ENCODE measurements at places on chromosomes 7 and 10.

DNA sequence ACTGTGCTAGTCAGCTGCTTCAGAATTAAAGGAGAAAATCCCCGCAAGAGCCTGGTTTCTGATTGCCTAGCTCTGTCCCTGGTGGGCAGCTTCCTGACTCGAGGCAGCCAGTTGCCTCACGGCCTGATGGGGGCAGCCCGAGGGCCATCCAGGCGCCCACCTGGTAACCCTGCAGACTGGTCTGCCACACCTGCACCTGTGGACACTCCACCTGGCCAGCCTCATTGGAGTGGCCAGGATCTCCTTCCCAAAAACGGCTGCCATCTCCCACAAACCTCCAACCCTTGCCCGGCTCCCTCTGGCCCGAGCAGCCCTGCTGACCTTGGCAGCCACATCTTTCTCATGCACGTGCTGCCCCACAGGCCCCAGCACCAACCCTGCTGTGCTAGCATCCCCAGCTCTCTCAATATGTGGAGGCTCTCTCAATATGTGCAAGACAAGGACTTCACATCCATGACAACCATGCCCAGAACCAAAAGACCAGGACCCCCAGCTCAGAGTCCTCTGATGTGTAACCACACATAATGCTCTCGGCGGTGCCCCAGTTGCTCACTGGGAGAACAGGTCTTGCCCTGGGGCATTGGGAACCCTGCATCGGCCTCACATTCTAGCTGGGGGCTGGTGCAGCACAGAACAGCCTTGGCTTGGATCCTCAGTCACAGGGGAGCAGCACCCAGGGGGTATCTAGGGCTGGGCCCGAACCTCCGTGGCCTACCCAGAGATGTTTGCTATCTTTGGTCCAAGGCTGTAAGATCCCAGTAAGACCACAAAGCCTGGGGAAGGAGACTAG is 14.6 kb downstream of the DRGX start:
- DNase-seq: no peak

GRCh38 chr10:15485027-15485426 is 113.9 kb upstream of the FAM171A1 start:
- DNase-seq: no peak

DNA sequence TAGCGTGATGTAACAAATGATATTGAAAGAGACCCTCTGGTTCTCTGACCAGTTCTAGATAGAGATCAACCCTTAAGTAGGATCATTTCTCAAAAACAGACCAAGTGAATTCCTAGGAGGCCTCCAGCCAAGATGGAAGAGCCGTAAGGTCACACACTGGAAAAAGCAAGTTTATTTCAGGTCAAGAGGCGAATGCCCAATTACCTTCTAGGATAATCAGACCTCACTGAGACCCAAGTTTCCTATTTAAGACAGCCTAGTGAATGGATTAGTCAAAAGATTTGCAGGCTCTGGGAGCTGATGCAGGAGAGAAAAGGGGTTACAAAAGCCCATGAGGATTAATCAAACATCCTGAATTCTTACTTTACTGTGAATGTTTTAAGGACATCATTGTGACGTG is 486.1 kb upstream of the NRP1 start:
- DNase-seq: no peak

- no peak for DNase-seq
Observed at GRCh38 chr10:122014652-122015248, 25.8 kb downstream of the TACC2 start.

DNA sequence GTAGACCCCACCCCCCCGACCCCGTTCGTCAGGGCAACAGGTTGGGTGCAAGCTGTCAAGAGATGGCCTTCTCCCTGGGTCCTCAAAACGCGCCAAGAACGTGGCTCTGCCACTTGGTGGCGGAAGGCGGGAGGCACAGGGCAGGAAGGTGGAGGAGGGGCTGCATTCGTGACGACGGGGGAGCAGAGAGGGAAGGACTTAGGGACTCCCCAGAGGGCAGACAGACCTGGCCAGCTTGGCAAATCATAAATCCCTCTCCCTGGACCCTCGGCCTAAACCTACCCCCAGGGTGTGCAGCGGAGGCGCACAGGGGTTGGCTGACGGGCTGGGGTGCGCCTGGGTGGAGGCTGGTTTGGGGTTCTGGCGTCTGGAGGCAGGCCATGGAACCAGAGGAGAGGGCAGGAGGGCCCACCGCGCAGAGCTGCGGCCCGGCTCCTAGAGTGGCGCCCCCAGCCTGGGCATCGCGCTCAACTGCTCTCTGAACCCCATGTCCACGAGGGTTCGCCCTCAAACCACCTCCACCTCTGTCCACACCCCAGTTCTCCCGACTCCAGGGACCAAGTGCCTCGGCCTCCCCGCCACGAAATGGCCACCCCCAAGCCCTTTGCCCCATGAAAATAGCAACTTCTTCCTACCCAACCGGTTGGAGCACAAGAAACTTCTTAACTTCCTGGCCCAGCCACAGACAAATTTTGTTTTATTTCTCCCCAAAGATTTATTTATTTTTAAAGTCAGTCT is 10.8 kb upstream of the GATA3 start:
- DNase-seq: peak; percentile 89

- DNase-seq: no peak
Observed at GRCh38 chr7:147492606-147493005, 1098.0 kb upstream of the C7orf33 start.

DNA sequence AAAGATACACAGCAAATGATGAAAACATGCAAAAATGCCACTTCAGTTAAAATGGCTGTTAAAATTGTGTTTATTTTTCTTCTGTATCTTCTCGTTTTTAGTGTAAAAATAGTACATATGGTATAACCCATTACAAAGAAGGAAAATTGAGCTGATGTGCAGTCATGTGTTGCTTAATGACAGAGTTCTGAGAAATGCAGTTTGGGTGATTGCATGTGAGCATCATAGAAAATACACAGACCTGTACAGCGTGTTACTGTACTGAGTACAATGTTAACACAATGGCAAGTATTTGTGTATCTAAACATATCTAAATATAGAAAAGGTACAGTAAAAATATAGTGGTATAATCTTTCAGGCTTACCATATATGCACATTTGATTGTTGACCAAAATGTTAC is 7.3 kb downstream of the DMTF1 start:
- no peak for DNase-seq

DNA sequence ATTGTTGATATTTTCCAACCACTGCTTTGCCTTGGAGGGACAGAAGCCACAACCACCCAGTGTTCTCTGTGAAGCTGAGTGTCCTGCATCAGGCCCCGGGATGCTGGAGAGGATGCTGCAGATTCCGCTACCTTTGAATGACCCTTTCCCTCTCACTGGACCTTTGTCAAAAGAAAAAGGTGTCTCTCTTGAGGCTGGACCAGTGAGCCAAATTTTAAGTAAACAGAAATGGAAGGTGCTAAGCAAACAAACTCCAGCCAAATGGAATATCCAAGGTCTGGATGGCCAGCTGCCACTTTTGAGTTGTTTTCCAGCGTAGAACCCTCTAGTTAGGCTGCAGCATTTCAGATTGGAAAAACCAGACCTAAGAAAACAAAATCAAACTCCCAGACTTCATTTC is 145.5 kb downstream of the TRIL start:
- no peak for DNase-seq

DNA sequence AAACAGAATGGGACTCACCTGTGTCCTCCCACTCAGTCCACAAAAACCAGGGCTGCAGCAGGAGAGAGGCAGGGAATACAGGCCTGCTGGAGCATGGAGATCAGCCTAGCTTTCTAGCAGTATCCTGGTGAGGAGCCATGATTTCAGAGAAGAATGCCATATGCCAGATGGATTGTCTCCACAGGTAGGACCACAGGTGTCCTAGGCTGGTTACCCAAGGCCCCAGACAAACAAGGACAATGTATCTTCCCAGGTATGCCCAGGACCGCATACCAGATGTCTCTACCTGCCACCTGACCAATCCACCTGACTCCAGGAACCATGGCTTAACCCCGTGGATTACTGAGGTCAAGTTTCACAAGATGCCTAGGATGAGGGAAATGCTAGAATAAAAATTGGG is 295.4 kb upstream of the NPSR1 start:
- DNase-seq: no peak

GRCh38 chr7:105673367-105674084 is 92.2 kb upstream of the EFCAB10 start:
- DNase-seq: no peak

DNA sequence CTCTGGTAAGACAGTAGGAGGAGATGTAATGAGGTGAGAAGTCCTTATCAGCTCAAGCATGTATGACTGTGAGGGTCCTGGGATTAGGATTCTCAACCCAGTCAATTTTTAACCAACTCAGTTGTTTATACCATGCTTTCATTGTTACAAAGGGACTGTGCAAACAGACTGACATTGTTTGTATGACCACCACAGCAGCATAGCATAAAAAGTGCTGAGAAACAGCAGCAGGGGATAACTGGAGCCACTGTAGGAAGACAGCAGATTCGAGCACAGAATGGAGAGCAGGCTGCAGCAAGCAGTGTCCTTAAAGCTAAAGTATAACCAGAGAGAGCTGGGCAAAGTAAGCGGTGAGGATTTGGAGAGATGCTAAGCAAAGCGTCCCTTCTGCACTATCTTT is 829.5 kb downstream of the REEP3 start:
- no peak for DNase-seq

GRCh38 chr7:112957901-112958300 is 128.7 kb downstream of the GPR85 start:
- DNase-seq: no peak

GRCh38 chr7:85770332-85770731 is 583.5 kb upstream of the SEMA3D start:
- DNase-seq: no peak

- no peak for DNase-seq
Observed at GRCh38 chr10:110229155-110229554, 21.8 kb downstream of the MXI1 start.

DNA sequence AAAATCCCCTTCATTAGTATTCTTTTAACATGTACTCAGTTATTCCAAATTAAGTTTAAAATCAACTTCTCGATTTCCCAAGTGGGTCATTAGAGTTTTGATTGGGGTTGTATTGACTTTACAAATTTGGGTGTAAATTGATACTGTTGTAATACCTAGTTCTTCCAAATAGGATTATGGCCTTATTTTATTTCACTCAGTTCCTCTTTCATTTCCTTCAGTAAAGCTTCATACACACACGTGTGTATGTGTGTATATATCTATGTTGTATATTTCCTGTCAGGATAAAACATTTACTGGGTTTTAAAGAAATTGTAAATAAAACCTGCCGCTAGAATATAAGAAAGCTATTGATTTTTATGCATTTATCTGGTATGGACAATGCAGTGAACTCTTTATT is 15.9 kb downstream of the YME1L1 start:
- DNase-seq: no peak

- DNase-seq: no peak
Observed at GRCh38 chr10:119762805-119763798, 37.3 kb downstream of the INPP5F start.

GRCh38 chr7:130982160-130982638 is 248.2 kb upstream of the KLF14 start:
- DNase-seq: peak; percentile 87

GRCh38 chr7:101180130-101180755 is at the start of gene NAT16:
TSS of gene NAT16 (minus strand) at chr7:101180293. CDS start at chr7:101174807, 5,486 bp downstream.
- DNase-seq: peak; percentile 69

DNA sequence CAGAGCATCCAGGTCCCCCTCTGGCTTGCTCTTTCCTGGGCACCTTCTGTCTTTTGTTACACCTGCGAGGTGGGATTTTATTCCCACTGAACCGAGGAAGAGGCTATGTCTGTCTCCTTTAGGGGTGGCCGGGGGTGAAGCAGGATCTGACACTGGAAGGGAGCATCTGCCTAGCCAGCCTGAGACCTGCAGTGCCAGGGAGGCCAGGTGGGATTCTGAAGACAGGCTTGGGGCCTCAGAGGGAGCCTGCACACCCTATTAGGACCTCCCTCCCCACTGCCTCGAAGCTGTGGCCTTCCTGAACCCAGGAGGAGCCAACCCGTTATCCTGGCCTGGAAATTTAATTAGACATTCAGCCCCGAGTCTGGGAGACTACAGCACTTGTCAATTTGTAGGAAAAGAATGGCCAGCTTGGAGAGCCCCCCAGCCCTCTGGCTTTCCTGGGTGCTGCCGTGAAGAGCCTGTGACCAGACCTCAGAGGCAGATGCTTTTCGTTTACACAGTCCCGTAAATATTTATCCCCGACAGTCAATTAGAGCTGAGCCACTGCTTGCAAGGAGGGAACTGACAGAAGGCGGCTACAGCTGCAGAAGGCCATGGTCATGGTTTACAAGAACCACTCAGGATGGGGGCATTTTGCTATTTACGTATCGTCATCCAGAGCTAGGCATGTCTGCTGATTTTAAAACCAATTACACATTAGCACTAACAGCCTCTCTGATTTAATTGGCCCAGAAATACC is 19.7 kb downstream of the CHAT start:
- no peak for DNase-seq
